ENCODE measurements at places on chromosomes 5 and 9.

GRCh38 chr9:97979788-97980478 lies 3.2 kb upstream of the ANP32B start:
- no peak for DNase-seq

DNA sequence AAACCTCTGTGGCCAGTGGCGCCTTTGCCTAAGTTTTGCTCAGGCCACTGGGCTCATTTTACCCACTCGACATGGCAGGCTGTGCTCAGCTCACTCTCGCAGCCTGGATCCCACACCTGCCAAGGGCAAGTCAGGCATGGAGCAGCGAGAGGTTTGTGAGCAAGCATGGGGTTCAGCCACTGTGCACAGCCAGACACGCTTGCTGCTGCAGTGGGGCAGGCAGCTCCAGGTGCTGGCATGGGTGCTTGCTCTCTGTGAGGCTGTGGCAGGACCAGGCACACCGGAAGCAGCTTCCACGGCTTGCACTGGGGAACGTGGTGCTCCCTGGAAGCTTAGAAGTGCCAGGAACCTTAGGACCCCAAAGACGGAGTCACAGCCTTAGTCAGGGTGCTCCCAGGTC lies 470.1 kb downstream of the CDH9 start:
- no peak for DNase-seq

DNA sequence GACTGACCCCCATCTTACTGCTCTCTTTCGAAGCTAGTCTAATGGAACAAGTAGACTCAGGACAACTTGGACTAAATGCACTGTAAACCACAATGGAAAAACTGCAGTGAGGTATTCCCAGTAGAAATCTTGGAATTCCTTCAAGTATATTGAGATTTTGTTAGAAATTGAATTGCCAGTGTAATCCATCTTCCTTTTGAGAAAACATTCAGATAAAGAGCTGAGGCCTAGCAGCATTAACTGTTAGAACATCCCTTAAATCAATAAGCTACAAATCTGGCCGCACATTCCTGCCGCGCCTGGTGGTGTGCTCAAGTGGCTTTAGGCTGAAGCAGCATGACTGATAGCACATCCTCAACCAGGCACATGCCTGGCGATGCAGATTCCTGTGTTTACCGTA lies 29.3 kb downstream of the PPIC start:
- DNase-seq: no peak

GRCh38 chr9:4894076-4894475 lies 91.0 kb upstream of the JAK2 start:
- DNase-seq: no peak

GRCh38 chr9:136614372-136614922 lies 48.3 kb upstream of the EGFL7 start:
- DNase-seq: no peak

DNA sequence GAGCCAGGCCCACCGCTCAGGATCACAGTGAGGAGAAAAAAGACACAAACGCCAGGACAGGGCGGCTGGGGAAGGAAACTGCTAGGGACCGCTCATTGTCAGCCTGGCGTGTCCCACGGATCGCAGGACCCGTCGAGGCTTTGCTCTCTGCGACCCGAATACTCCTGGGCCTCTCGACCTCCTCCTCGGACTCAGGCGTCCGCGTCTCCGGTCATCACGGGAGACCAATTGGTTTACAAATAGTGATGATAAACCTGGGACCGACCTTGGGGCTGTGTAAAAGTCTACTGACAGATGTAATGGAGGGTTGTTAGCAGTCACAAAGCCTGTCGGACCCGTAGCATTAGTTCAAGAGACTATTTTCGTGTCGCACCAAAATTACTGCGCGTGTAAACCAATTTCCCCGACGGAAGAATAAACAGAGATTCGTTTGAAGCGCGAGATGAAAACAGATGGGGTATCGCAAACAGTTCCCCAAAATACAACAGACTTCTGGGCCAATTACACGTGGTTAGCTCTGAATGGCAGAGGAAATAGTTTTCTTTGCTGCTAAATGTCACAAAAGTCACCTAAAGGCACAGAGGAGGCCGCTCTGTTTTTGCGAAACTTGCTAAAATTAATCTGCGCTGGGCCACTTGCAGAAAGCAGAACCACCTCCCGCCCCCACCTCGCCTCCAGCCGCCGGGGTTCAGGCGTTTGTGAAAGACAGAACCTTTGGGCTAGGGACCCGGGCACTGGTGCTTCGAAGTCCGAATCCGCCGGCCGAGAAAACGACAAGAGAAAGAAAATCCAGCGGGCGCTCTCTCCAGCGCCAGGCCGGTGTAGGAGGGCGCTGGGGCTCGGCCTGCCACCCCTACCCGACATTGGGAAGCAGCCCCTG lies 67.6 kb downstream of the FOXD1 start:
- DNase-seq: no peak

DNA sequence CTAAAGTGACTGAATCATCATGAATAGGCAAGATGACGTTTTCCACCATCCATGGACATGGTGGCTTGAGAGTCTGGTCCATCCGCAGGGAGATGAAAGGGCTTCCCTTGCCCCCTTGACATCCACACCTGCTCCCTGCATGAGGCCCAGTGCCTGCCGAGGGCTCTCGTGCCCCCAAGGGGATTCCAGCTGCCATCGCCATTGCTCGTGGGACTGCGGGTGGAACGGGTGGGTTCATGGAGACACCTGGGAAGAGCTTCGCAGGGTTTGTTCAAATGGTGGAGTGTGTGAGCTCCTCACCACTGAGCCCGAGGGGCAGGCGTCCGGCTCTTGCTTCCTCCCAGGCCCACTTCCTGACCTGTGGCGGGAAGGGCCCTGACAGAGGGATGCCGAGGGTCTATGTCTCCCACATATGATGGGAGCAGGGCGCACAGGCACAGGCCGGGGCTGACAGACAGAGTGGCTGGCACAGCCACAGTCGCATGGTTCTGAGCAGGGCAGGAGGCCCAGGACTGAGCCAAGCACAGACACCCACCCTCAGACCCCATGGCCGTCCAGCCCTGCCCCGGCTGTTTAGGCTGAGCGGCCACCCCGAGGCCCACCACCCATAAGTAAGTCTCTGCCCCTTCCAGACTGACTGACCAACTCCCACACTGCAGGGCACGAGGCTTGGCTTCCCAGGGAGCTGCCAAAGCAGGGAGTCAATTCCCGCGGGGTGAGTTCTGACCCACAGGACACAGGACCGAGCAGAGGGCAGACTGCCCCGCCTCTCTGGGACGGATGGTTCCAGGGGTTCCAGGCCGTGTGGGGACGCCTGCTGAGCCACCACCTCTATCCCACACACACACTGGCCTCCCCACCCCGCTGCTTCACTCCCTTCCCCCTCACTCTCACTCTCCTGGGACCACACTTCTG lies 70.0 kb upstream of the PPP1R26 start:
- no peak for DNase-seq

- no peak for DNase-seq
Observed at GRCh38 chr5:40834391-40834848, 602 bp downstream of the RPL37 start.

- no peak for DNase-seq
Observed at GRCh38 chr9:106797299-106797698, 65.7 kb upstream of the ZNF462 start.

DNA sequence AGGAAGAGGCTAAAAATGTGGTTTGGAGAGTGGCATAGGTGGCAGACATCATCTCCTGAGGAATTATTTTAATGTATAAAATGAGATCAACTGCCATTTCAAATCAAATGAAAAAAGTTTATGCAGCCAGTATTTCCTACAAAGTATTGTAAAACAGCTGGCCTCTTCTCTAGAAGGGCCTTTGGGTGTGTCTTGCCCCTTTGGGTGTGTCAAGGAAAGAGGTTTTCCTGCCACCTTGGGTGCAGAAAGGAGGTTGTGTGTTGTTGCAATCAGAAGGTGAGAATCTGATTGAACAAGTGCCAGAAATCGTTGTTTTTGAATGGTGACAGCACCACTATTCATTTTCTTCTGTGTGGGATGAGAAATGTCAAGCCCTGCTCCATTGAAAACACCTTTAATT lies 127.4 kb downstream of the RMI1 start:
- no peak for DNase-seq

DNA sequence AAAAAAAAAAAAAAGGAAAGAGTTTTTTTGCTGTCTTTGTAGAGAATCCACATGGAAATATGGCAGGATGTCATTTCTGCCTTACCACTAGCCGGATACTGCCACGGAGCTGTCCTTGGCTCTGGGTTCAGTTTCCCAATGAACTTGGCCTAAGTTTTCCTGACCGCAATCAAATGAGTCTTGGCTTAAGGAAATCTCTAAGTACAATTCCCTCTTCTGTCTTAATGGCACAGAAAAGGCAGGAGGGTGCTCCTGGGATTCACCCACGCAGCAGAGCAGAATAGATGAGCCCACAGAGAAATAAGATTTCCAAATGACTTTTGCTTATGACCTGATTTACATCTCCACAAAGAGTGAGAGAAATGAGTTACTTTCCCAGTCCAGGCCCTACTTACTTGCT lies 284.0 kb upstream of the VLDLR start:
- DNase-seq: no peak

GRCh38 chr9:126341426-126341825 lies 14.8 kb downstream of the MVB12B start:
- no peak for DNase-seq

DNA sequence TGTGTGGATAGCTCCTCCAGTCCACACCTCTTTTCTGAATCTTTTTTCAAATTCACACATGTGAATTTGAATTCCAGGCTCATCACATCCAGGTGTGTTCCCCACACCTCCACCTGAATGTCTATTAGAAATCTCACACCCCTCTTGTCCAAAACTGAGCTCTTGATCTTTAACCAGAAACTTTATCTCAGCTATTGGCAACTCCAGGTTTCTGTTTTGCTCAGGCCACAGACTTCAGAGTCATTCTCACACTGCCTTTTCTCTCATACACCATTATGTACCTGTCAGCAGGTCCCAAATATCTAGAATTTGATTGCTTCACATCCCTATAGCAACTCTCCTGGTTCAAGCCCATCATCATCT lies 11.6 kb downstream of the NIPSNAP3B start:
- no peak for DNase-seq

- DNase-seq: no peak
Observed at GRCh38 chr9:28648723-28649122, 1075.4 kb upstream of the C9orf72 start.

GRCh38 chr9:126468141-126468825 lies 141.7 kb downstream of the MVB12B start:
- DNase-seq: no peak

GRCh38 chr9:123796094-123796493 lies 133.8 kb downstream of the DENND1A start:
- DNase-seq: no peak

GRCh38 chr5:1332461-1333001 lies 12.4 kb downstream of the CLPTM1L start:
- DNase-seq: no peak

- no peak for DNase-seq
Observed at GRCh38 chr5:61461417-61461816, 129.4 kb downstream of the ZSWIM6 start.

GRCh38 chr9:94758880-94759279 lies 32.4 kb downstream of the AOPEP start:
- DNase-seq: no peak

- no peak for DNase-seq
Observed at GRCh38 chr5:170179626-170180025, 53.2 kb upstream of the C5orf58 start.

DNA sequence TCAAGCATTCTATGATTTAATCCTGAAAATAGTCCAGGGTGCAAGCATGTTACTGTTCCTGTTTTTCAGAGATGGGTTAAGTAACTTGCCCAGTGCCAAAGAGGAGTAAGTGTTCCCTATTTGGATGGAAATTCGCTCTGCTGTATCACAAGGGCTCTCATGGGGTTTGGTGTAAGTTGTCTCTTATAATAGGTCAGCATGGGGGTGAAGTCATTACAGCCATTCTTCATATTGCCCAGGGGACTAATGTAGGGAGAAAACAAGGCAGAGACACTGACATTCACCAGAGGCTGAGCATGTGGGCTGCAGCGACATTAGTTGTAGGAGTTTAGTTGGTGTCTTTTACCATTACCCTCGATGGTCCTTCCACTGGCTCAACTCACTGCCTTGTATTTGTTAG lies 142.1 kb upstream of the GLRA1 start:
- no peak for DNase-seq

DNA sequence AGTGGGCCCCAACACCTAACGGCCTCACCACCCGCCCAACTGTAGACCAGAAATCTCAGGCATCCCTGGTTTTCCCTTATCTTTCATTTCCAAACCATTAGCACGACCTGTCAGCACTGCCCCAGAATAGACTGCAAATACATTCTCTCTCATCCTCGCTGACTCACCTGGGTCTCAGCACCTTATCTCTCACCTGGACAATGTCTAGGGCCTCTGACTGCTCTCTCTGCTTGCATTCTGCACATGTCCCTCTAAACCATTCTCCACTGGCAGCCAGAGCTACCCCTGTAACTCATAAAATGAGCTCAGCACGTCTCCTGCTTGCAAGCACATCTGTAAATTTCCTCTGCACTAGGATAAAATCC lies 12.7 kb downstream of the CKMT2 start:
- no peak for DNase-seq

DNA sequence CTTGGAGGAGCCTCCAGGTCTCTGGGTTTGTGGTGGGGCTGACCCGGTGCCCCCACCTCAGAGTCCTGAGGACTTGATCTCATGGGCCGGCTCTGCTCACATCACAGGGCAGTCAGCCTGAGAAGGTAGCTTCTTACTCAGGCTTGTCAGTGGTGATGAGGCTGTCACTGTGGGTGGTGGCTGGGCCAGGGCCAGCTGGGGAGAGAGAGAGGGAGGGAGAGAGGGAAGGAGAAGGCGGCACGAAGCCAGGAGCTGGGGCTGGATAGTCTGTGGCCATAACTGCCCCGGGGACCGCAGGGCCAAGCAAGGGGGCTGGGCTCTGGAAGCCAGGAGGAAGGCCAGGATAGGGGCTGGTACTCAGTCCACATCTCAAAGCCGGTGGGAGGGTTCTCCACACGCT lies 6.5 kb downstream of the NTNG2 start:
- DNase-seq: no peak

- no peak for DNase-seq
Observed at GRCh38 chr9:128027705-128028104, 39.4 kb downstream of the NAIF1 start.

DNA sequence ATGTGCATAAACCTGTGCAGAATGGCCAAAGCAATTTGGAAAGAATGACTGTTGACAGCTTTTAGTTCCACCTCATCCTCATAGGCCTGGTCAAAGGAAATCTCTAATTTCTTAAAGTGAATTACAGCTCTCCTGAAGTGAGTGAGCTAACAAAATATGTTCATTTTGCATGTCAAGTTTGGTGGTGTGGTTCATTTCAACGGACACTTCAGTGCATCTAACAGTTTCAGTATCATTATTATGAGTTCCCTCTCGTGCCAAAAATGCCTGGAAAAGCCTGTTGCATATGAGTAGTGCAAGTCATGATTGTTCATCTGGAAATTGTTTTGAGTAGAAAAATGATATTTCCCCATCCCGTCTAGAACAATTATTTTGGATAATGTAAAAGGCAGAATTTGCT lies 53.2 kb upstream of the HMHB1 start:
- DNase-seq: no peak

GRCh38 chr5:179295778-179296149 lies 49.5 kb downstream of the ADAMTS2 start:
- DNase-seq: no peak

DNA sequence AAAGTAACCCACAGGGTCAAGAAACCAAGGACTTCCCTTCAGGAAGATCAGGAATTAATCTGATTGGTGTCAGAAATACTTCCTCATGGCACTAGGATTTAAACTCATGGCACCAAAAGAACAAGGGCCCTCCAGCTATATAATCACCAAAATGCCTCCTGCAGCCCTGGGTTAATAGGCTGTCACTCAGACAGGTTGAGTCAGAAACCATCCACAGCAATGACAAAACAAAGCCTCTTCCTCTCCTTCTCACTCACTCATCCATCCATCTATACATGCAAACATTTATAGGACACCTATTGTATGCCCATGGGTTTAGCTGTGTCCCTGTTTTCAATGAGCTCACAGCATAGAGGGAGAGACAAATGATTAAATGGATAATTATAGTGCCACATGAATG lies 62.5 kb upstream of the SPOCK1 start:
- no peak for DNase-seq
